ENCODE measurements at places on chromosomes 4 and X. TPM values are rescaled to one million over a fixed set of nuclear protein-coding genes. Genes with fewer than 3 reads are reported as not detected.

Gene NUP62CL
- 3.2 TPM for total RNA-seq

Gene STS
- 11.9 TPM for total RNA-seq

Gene HSFX1
- total RNA-seq, result 0.98 TPM

Gene PCYT1B
- 0.32 TPM for total RNA-seq

Gene SLAIN2
- 91.4 TPM for total RNA-seq

Gene ATP2B3
- total RNA-seq, result not detected

Gene BST1
- total RNA-seq, result 12.7 TPM

Gene ZNF711
- total RNA-seq, result 2.6 TPM

DNA sequence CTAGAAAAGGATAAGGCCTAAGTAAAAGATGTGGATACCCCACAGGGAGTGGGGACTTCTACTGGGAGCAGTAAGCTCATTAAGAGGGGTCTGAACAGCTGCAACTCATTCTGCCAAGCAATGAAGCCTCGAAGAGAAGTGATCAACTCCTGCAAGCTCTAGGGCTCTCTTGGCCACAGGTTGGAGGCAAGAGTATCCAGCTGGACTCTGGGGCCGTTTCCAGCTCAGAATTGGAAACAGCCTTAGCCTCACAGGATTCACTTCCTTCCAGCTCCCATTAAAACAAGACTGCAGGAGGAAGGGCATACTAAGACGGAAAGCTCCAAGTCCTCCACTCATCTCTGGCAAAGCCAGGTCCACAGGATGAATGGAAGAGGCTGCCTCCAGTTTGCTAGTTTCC is 126.3 kb downstream of the ATG4A start:
- DNase-seq, result no peak

- no peak for DNase-seq
Measured at GRCh38 chrX:80354966-80355465, 65.2 kb upstream of the TENT5D start.

- no peak for DNase-seq
Measured at GRCh38 chr4:109275066-109275745, 27.3 kb downstream of the COL25A1 start.

DNA sequence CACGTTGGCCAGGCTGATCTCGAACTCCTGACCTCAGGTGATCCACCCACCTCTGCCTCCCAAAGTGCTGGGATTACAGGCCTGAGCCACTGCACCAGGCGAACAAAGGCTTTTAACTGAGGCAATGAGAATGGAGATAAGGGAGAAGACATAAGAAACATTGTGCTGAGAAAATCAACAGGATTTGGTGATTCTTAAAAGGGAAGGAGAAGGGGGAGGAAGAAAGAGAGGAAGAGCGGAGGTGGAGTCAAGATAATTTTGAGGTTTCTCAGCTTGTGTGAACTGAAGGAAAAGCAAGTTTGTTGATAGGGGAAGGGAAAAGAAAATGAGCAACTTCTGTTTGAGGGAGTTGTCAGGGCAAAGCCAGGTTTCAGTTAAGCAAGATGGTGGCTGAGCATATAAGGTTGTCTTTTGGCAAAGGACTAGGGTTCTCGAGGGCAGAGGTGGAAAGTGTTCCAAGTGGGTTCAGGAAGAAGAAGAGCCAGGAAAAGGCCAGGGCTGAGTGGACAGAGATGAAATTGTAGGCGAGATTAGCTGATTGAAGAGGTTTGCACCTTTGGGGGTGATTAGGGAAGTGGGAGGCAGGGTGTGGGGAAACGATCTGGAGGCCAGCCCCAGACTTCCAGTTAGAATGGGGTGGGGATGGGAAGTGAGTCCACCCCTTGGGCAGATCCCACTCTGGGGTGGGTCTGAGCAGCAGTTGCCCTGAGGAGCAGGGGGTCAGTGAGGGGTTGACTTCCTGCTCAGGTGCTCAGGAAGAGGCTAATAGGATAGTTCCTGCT is 7.8 kb downstream of the DOCK11 start:
- no peak for DNase-seq

DNA sequence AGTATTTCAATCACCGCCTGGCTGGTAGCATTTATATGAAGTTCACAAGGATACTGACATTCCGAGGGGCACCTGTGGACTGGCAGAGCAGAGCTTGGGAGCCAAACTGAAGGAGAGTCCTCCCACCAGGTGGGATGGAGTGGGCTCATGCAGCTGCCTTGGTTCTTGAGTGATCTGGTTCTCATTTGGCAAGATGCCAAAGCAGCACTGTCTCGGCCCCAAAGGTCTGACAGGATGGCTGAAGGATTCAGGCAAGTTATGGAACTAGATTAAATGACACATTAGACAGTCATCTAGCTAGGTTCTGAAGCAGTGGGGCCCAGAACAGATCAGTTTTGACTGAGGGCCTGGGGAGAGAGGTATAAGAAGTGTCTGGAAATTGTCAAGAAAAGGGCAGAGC is 3.2 kb downstream of the FGF16 start:
- DNase-seq, result no peak

DNA sequence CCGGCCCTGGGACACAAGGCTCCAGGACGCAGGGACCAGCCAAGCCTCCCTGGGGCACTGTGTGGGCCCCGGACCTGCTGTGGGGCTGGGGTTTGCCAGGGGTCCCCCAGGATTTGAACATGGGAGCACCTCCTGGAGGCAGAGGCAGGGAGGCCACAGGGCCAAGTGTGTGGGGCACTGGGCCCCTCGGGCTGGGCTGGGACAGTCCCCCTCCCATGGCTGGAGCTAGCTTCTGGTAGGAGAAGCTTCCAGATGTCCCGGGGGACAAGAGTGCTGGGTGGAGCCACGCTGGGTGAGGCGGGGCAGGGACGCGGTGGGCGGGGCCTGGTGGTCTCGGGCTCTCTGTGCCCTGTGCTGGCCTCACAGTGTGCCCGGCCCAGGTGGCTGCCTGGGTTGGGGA is 18.6 kb downstream of the FGFRL1 start:
- no peak for DNase-seq

GRCh38 chrX:66163849-66164411 is at the start of gene HEPH:
Gene HEPH (plus strand): TSS chrX:66164247. CDS start chrX:66170571, 6,324 bp downstream.
- no peak for DNase-seq

- DNase-seq, result no peak
Measured at GRCh38 chr4:140944199-140944515, 188.0 kb upstream of the TBC1D9 start.

- DNase-seq, result no peak
Measured at GRCh38 chr4:36330796-36331195, 49.4 kb downstream of the DTHD1 start.

- no peak for DNase-seq
Measured at GRCh38 chr4:95729596-95729995, 110.3 kb upstream of the PDHA2 start.

GRCh38 chrX:20317873-20318272 is 51.2 kb upstream of the RPS6KA3 start:
- DNase-seq, result no peak

DNA sequence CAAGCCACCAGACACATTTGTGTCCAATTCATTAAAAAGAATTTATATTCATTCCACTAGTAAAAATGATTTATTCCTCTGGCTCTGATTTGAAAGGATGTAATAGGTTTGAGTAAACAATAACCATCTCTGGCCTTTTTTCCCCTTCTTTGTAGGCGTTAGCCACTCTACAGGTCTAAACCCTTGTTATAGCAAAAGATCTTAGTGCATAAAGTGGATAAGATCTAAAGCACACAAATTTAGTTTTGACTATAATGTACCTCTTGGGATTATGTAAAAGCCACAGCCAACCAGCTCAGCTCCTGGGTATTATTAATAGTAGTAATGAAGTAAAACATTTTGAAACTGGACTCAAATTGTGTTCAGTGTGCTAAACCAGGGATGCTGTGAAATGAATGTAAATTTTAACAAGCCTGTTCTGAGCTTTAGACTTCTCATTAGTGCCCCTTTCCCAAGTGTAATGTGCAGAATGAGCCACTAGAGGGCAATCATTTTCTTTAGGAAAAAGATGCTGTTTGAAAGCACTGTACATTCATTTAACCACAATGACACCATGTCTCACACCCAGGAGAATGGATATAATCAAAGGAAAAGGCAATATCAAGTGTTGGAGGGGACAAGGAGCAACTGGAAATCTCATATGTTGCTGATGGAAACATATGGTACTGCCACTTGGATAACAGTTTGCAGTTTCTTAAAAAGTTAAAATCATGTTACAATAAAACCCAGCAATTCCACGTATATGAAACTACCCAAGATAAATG is 69.7 kb downstream of the KLHL8 start:
- peak; percentile 69 for DNase-seq

DNA sequence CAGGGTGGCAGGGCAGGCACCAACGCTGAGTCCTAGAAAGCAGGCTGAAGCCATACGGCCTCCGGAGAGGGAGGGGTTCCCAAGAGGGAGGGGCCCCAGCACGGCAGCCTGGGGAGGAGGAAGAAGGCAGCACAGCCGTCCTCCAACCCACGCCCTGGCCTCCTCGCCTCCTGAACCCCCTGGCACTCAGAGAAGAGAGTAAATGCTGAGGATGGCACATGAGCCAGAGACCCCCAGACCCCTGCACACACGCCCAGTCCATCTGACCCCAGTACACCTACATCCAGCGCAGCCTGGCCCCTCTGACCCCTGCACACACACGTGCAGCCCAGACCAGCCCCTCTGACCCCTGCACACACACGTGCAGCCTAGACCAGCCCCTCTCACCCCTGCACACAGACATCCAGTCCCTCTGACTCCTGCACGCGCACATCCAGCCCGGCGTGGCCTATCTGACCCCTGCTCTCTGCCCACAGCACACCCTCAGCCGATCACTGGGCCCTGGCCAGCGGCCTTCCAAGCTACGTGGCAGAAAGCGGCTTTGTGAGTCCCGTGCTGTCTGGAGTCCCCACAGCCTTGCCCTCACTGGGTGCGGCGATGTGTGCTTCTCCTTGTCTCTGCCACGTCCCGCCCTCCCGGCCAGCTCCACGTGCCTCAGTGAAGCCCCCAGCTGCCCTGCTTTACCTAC is 18.5 kb downstream of the ATP5ME start:
- no peak for DNase-seq

DNA sequence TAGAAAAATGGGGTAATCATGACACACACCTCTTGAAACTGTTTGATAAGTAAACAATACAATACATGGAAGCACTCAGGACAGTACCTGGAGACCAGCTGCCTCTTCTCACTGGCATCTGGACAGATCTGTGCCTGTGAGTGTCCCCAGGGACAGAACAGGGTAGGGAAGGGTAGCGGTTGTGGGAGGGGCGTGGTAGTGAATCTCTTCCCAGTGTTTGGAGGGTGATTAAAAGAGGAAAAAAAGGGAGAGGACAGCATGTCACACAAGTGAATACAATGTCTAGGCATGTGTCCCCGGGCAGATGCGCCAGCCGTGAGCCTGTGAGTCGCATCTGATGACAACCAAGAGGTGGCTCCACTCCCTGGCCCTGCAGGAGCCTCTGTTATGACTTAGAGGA is 138.8 kb upstream of the MSX1 start:
- no peak for DNase-seq

DNA sequence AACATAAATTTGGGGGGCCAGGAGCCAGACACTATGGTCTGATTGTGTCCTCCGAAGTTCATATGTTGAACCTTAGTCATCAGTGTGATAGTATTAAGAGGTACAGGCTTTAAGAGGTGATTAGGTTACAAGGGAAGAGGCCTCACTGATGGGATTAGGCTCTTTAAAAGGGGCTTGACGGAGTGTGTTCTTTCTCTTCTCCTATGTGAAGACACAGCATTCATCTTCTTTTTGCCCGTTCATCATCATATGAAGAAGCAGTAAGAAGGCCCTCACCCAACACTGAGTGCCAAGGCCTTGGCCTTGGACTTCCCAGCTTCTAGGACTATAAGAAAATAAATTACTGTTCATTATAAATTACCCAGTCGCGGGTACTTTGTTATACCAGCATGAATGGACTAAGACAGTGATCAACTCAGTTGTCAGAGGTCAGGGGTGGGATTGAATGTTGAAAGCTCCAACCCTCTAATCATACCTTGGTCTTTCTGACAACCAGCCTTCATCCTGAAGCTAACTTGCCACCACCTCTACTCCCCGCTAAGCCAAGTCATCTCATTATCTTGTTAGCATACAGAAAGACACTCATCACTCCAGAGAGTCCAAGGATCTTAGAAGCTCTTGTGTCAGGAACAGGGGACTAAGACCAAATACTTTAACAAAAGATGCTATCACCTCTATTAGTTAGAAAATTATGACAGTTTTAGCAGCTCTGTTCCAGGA is 543.4 kb upstream of the DIPK2B start:
- DNase-seq, result no peak

DNA sequence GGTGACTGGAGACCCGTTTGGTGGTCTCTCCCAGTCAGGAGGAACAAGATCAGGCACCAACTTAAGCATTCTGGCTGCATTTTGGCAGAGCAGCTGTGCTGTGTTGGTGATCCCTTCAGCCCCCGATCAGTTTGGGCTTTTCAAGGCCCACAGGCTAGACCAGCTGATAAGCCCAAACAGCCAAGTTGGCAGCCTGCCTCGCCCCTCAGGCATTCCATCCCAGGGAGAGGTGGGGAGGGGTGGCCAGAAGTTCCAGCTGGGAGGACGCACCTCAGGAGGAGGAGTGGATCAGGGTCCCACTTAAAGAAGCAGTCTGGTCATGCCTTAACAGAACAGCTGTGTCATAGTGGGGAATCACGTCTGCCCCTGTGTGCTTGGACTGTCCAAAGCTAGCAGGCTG is 105.8 kb downstream of the CHIC1 start:
- no peak for DNase-seq

DNA sequence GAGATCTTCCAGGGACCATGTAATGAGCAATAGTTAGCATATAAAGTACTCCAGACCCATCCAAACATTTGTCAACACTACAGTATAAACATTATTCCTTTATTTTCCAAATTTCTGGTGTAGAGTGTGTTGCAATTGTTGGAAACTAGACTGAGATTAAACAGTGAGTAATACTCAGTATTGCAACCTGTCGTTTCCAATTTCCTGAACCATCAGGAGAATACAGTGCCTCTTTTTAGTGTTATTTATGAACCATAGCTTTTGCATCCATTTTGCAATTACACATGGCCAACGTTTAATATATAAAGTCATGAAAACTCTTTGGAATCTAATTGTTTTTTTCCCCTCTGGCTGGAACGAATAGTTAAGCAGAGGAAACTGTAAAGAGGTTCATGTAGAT is 58.3 kb upstream of the DHRSX start:
- no peak for DNase-seq

DNA sequence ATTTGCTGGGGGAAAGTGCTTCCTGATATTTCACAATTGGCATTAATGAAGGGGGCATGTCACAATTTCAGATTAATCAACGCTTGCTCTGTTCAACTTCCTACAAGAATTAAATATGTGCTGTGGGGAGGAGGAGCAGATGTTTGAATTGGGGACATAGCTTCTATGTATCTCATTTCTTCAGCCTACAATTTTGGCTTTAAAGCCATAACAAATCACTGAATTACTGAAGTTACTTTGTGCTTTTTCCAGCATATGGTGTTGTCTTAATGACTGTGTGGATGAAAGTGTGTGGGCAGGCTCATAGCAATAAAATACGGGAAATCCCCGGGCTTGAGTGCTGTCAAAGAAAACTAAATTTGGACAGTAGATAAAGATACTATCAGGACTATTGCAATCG is 813 bp downstream of the TLR7 start:
- no peak for DNase-seq

DNA sequence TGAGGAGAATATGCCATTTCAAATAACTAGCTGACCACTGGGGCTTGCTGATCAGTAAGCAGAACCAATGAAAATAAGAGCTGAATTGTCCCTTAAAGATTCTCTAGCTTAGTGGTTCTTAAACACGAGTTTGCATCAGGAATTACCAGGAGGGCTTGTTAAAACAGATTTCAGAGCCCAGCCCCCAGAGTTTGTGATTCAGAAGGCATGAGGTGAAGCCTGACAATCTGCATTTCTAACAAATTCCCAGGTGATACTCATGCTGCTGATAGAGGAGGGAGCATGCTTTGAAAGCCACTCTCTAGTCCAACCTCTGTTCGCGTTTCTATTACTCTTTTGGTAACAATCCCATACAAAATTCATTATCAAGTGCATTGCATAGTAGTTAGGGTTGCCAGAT is 35.5 kb downstream of the DCX start:
- no peak for DNase-seq

Measured in mucosa of gallbladder (tissue), 1 donor.